ENCODE measurements at places on chromosomes 2 and 18. TPM values are rescaled to one million over a fixed set of nuclear protein-coding genes. Genes with fewer than 3 reads are reported as not detected.

DNA sequence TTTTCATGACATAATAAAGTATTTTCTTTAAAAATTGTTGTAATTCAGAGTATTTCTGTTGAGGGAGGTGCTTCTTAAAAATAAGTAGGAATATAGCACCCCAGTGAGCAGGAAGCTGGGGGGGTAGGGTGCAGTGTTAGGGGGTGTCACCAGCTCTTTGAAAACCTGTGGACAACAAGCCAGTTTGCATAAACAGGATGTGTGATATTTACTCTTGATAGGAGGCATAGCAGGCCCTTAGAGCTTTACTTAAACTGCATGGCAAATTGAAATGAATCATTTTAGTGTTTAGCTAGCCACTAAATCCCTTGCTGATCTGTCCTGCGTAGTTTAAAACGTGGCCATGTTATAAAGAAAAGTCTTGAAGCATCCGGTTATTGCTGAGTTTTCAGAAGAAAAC lies 8.4 kb downstream of the TGIF1 start:
- no peaks in the 10 kb centered on the region for H3K4me1 ChIP-seq
- H3K36me3 ChIP-seq = peaks cover 8% of the 10 kb centered on the region
- no peak for DNase-seq
- no peaks in the 10 kb centered on the region for H3K27me3 ChIP-seq

GRCh38 chr2:144780983-144781382 lies 261.1 kb upstream of the ZEB2 start:
- no peak overlapping the region for H3K27ac ChIP-seq
- H3K36me3 ChIP-seq = no peaks in the 10 kb centered on the region
- H3K4me1 ChIP-seq = no peaks in the 10 kb centered on the region
- DNase-seq = no peak

GCKR gene
- 3.9 TPM for total RNA-seq

VWC2L gene
- total RNA-seq = not detected

DNA sequence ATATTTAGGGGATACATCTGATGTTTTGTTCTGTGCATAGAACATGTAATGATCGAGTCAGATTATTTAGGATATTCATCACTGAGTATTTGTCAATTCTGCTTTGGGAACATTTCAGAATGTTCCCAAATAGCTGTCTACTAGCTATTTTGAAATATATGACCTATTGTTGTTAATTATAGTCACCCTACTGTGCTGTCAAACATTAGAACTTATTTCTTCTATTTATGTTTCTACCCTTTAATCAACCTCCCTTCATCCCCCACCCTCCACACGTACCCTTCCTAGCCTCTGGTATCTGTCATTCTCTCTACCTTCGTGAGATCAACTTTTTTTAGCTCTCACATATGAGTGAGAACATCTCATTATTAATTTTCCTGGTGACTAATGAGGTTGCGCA lies 40.9 kb downstream of the ANKRD12 start:
- H3K27me3 ChIP-seq = no peaks in the 10 kb centered on the region
- no peaks in the 10 kb centered on the region for H3K36me3 ChIP-seq
- no peak overlapping the region for H3K27ac ChIP-seq
- H3K4me1 ChIP-seq = no peaks in the 10 kb centered on the region

CNGA3 gene
- total RNA-seq = 0.15 TPM
